ENCODE measurements at places on chromosomes 16 and 17.
A peak's percentile ranks its signal among the peaks of the same experiment; 100 is the strongest.

DNA sequence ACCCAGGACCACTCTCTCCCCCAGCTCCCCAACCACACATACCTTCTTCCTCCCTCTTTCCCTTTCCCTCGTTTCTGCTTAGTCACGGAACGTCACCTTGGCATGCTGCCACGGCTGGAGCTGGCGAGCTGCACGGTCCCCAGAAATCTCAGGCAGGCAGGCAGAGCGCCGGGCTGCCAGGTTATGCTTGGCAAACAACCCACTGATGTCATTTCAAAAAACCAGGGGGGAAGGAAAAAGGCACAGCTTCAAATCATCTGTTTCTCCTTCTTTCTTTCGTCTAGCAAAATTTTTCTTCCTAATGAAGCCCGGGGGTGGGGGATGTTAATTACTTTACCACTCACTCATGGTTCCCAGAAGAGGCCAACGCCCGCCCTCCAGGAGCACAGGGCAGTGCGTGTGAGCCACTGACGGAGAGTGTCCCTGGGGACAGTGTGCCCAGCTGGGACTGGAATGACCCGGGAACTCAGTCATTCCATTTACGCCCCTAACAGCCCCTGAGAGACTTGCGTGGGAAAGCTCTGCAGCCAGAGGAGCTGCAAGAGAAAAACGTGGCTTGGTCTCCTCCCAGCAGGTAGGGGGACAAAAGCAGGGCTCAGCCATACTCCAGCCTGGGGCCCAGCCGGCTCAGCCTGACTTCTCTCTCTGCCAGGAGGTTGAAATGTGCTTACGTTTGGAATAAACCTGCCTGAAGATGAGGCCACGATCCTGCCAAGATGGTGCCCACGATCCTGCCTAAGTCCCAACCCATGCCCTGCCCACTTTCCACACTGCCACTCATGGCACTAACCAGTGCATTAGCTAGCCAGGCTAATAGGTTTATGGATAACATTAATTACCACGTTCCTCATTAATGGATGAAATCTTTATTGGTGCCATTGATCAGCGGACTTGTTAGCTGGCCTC lies 198.9 kb downstream of the ZFHX3 start:
- peak; percentile 65 for DNase-seq

DNA sequence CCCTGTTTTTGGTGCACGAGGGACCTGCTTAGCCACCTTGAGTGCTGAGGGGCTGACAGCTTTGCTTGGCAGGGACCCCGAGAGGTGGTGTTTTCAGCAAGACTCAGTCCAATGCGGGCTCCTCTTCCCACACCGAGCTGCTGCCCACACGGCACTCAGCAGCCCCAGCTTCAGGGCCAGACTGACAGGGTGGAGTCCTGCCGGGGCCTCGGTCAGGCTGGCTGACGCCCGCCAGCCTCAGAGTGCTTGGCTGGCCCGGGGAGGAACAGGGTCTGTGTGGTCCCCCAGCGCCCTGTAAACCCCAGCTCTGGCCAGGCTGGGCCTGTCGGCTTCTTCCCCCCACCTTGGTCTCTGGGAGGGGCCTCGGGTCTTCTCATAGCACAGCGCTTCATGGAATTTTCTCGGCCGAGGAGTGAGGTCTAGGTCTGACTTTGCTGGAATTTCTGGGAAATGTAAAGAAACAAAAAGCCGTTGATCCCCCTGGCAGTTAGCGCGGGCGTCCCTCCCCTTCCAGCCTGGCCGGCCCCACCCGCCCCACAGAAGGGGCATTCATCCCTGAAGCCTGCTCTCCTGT lies 2.6 kb downstream of the SOX8 start:
- DNase-seq: no peak

DNA sequence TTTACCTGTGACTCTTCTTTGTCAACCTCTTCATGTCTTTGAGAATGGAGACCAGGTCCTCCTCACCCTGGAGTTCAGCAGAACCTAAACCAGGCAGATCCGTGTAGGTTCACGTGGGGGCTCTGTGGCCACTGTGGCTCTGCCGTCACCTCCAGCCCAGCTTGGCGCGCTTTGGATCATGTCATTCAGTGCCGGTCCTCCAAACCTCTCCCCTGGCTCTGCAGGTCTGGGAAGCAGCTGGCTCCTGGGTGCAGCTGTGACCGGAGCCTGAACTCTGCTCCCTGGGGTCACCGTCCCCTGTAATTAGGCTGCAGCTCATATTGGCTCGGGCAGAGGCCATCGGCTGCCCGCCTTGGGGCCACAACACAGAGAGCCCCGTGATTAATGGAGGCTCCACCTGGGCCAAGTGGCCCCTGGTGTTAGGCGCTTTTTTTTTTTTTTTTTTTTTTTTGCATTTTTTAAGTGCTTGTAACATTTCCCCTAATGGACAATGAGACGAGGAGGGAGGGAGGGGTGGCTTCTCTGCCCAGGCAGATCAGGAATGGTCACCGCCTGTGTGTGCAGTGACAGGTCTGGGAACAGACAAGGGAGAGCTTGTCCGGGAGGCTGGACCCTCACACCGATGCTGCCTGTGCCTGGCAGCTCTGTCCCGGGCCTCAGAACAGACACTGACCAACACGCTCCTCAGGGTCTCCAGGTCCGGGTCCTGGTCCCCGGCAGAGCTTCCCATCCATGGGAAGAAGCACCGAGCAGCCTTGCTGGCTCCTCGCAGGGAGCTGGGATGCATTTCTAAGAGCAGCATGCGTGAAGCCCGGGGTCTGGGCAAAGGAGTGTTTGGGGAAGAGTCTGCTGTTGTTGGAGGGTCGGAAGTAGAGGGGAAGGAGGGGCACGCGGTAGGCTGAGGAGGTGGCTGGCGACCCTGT lies 247.9 kb downstream of the SEC14L1 start:
- peak; percentile 72 for DNase-seq

DNA sequence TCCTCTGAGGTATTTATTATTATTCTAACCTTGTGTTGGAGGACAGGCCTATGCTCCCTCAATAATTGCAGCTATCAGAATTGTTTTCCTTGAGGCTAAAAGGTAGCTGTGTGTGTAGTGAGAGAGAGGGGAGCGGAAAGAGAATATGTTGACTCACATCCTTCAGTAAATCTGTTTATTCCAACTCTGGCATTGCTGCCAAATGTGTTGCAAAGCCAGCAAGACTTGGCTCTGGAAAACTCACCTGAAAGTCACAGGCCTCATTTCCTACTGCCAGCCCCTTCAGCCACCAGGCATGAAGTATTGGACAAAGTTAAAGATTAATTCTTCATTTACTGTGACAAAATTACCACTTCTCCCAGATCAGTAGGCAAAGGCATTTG lies 9.6 kb downstream of the CA10 start:
- no peak for DNase-seq

DNA sequence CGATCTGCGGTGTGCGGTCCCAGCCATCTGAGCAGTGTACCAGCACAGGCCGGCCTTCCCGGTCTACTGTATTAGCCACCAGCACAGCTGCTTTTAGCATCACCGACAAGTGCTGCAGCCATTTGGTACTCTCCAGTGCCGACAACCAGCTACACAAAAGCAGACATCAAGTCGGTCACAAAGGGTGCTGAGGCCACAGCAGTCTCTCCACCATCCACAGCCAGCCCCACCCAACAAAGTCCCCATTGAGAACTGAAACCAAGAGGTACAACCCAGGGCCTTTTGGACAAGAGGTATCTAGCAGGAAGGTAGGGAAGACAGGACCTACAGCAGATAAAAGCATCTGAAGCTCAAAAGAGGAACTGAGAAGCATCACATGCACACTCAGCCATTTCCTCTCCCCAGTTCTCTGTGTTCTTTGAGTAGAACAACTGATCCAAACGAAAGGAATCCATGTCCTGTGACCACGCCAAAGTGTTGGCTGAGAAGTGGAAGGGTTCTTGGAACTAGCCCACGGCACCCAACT lies 9.5 kb downstream of the MTMR4 start:
- DNase-seq: no peak

GRCh38 chr16:61045931-61046330 lies 990.3 kb downstream of the CDH8 start:
- no peak for DNase-seq

GRCh38 chr16:27531186-27531585 lies 18.5 kb downstream of the GTF3C1 start:
- DNase-seq: no peak

- peak; percentile 29 for DNase-seq
Observed at GRCh38 chr17:73027130-73027741, 65.3 kb downstream of the SLC39A11 start.
